ENCODE measurements at places on chromosomes 7 and 10. TPM values are rescaled to one million over a fixed set of nuclear protein-coding genes. Genes with fewer than 3 reads are reported as not detected.

Gene ENKUR
- not detected for total RNA-seq

- DNase-seq = no peak
These were observed 159.8 kb downstream of the KIF20B start for GRCh38 chr10:89861199-89861573.

DNA sequence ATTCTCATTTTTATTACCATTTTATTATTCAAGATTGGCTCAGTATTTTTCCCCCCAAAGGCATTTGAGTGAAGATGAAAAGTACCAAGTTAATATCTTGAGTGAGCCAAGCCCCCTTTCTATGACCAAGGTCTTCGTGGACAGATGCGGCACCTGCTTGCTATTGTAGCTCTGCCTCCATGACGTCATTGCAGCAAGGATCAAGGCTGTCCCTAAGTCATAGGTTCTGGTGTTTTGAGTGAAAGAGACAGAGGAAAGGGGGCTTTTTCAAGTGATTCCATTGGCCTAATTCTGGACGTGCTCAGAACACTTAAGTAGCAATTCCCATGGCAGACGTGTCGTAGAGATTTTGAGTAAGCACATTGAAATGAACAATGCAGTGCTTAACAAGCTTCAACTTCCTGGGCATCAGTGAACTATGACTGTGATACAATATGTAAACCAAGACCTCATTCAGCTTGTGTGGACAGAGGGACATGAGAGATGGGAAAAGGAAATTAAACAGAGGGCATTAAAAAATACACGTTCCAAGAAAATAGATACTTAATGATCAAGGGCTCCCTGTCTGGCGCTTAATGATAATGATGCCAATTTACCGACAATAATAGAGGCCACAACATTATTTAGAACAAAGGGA, 248.7 kb upstream of the NPVF start:
- no peak for DNase-seq

- no peak for DNase-seq
These were observed 360.8 kb downstream of the CRPPA start for GRCh38 chr7:16060502-16060901.

DNA sequence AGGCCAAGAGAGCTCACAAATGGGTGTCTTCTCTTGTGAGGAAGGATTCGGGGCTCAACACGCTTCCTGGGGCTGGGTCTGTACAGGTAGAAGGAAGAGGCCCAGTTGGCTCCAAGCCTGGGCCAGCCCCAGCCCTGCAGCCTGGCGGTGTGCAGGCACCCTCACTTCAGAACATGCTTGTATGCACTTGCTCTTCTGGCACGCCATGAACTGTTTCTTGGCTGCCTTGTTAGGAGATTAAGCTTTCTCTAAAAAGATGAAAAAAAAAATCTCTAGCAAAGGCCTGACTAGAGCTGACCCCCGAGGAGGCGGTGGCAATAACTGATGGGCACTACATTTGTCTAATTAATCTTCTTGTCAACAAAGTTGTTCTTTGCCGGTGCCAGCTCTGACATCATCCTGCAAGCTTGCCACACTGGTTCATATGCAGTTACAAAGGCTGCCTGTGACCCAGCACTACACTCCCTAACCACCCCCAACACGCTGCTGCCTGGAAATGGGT, 94.7 kb downstream of the WDR11 start:
- DNase-seq = peak; percentile 49

GRCh38 chr7:42189535-42189934, 47.5 kb downstream of the GLI3 start:
- peak; percentile 64 for DNase-seq

GRCh38 chr7:27048438-27048837, 47.4 kb downstream of the HOXA1 start:
- DNase-seq = no peak

DNA sequence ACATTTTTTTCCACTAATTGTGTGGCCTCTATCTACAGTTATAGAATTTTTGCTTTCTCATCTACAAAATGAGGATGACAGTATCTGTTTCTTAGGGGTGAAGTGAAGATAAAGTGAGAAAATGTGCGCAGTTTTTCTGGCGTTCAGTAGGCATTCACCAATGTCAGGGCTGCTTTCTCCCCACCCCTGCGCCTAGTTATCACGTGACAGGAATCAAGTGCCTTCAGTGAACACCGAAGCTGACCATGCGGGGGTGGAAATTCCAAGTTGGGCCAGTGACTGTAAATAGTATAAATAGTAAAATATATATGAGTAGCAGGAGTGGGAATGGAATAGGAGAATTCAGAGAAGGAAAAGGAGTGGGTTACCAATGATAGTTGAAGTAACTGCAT, 77.4 kb downstream of the TAF3 start:
- DNase-seq = no peak

GRCh38 chr10:102504179-102504975, 605 bp downstream of the SUFU start:
- DNase-seq = peak; percentile 52
